Effector CD4-positive, alpha-beta T cell (primary cell): ENCODE measurements at places on chromosomes 6 and 20.

DNA sequence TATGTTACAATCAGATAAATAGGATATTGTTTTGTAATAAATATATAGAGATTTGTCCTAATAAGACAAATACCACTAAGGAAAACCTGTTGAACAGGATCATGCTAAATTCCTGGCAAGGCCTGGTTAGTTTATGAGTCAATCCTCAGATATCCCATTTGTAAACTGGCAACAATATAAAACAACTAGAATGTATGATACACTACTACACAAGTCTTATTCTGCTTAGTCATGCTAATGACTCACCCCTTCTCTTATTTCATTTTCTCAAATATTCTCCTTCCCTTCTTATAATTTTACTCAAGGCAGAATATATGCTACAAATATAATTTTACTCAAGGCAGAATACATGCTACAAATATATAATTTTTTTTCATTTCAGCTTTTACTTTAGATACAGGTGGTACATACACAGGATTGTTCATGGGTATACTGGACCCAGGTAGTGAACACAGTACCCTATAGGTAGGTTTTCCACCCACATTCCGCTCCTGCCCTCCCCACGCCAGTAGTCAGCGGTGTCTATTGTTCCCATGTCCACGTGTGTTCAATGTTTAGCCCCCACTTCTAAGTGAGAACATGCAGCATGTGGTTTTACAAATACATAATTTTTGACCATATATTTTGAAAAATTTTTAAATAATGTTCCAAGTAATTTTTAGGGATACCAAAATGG lies 6.3 kb downstream of the OSER1 start:
- DNase-seq = no peak

DNA sequence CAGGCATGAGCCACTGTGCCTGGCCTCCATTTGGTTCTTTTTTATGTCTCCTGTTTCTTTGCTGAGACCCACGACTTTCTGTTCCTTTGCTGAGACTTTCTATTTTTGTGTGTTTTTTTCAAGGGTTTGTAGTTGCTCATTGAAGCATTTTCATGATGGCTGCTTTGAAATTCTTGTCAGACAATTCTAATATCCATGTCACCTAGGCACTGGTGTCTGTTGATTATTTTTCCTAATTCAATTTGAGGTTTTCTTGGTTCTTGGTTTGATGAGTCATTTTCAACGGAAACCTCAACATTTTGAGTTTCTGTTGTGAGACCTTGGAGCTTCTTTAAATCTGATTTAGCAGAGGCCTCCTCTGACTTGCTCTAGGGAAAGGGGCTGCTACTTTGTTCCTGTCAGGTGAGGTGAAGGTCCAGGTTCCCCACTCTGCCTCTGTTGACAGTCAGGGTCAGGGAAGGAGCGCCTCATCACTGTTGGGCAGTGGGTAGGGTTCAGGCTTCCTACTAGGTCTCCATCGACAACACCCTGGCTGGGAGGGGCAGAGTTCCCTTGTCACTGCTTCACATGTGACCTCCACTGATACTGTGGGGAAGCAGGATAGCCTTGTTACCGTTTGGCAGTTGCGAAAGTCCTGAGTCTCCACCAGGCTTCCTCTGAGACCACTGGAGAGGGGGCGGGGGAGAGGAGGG lies 67.2 kb upstream of the RNF24 start:
- peak; percentile 7 for DNase-seq

GRCh38 chr6:142685852-142686506 lies 259.0 kb downstream of the HIVEP2 start:
- no peak for DNase-seq

GRCh38 chr6:22418714-22419113 lies 121.9 kb upstream of the PRL start:
- no peak for DNase-seq

- no peak for DNase-seq
These were observed 2.8 kb upstream of the TMEM30A start for GRCh38 chr6:75287424-75287823.

GRCh38 chr6:1821164-1821512 lies 211.4 kb downstream of the FOXC1 start:
- no peak for DNase-seq

DNA sequence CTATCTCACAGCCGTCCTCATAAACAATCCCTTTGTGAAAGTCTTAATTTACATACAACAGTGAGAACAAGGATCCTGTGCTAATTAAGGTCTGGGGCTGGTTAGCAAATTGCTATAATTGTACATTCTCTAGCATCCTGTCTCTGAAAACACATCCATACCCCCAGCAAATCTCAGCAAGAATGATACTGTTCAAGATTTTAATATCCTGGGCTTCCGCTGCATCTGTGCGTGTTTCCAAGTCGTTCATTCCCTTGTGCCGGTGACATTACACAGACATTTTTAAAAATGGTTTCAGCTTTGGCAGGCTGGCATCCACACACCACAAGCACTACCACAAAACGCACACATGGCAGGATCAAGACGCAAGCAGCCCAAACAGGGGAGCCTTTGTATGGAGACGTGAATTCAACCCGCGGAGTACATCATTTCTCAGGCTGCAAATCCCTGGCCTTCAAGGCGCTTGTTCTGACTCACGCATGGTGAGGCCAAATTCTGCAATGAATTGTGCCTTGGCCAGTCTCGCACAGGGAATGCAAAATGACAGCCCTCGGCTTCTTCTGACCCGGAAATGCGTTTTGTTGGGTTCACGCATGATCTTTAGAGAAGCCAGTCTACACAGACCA lies 20.3 kb downstream of the ZMYND8 start:
- no peak for DNase-seq

DNA sequence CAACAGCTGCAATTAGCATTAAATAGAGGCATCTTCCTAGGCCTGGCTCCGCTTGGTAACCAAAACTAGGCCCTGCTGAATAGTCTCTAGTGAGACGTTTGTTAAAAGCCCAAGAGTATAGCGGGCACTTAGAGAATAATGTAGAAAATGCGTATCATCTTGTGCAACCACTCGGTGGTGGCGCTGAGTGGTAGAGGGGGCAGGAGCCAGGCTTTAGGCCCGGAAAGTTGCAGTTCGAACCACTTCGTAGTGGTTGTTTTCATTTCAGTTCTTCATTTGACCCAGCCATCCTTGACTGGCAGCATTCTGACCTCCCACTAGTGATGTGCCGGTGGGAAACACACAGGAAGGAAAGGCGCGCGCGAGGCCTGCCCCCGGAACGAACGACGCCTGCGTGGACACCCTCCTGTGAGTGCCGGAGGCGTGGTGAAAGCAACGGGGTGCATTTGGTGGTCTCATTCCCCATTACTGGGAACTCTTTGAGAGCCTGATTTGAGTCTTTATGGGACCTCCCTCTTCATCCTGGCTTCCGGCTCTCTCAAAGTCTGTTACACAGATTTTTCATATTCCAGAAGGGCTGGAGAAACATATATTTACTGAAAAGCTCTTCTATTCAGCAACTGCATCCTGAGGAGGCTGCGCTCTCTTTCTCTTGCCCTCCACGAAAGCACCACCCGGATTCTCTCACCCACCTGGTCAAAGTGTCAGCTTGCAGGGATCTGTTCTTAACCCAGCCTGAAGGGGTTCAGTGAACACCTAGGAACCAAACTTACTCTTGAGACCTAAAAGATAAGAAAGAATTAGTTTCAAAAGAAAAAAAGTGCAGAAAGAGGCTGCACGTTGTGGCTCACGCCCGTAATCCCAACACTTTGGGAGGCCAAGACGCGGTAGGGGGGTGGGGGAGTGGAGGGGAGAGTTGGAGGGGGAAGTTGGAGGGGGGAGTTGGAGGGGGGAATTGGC lies 18.2 kb downstream of the GPX5 start:
- no peak for DNase-seq

GRCh38 chr20:36462440-36463211 lies 78.7 kb upstream of the MYL9 start:
- DNase-seq = no peak

- DNase-seq = no peak
These were observed 113.8 kb downstream of the TAF4 start for GRCh38 chr20:61951695-61952533.

DNA sequence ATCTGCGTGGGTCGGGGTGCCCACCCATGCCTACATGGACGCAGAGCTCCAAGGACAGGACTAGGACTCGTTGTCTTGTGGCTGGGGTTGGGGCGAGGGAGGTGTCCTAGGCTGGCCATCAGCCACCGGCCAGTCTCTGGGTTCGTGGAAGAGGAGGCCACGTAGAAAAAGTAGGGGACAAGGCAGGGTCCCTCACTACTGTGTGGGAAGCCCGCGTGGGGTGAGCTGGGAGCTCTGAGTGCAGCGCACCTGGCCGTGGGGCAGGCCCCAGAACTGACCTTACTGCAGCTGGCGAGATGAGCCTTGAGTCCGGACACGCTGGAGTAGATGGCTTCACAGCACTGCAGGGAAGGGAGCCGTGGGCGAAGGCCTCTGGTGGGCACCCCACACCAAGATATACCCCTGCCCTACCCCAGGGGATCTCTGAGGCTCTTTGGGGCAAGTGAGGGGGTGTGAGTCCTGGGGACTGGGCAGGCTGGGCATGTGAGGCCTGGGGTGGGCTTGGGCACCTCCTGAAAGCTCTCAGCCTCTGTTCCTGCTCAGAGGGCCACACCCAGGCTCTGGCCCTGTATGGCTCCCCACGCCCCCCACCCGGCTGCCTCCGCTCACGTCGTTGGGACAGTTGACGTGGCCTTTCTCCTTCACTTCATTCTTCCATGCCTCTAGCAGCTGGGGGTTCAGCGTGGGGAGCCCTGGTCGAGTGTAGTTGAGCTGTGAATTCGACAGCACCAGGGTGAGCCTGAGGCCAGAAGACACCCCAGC lies 5.6 kb upstream of the UCKL1 start:
- no peak for DNase-seq

- DNase-seq = no peak
These were observed 17.0 kb upstream of the CST3 start for GRCh38 chr20:23654717-23655116.

DNA sequence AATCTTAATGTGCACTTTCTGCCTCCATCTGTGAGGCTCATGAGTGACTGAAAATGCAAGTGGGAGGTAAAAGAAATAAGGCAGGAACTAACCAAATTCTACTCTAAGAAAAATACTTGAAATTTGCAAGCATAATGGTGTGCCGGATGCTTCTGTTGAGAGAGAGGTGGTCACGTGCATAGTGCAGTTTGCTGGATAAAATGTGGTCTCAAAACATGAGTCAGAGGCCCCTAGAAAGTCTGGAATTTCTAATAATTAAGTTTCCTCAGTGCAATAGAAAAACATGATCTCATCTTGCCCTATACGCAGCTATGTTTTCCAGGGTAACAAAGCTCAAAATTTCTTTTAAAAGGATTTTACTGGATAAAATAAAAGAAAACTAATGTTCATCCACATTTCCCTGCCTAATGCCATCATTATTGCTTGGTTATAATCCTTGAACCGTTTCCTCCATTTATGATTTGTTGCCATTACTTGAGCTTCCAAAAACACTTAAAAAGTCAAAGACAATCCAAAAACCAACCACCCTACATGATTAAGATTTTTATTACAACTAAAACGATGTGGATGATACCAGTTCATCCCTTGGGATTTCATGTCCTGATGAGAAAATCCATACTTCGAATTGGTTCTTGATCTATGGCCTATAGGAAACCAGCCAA lies 351.7 kb upstream of the ARID1B start:
- no peak for DNase-seq

GRCh38 chr20:17960927-17961586 lies 7.5 kb downstream of the SNX5 start:
- no peak for DNase-seq

DNA sequence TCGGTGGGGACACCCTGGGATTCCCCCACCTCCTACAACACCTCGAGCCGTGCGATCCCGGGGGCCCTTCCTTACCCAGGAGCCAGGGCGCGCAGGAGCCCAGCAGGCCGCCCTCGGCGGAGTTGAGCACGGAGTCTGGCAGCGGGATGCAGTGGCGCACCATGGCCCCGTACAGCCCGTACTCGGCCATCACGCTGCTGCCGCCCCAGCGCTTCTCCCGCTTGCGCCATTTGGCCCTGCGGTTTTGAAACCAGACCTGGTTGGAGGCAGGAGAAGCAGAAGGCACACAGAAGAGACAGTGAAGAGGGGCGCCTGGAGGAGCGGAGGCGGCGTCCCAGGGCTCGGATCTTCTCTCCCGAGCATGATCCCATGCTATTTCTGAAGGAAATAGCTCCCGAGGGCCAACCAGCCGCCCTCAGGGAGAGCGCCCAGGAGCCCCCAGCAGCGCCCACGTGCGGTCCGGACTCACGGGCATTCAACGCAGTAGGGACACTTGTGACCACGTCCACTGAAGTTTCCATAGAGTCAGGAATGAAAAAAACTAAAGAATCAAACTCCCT lies 4.3 kb downstream of the VSX1 start:
- no peak for DNase-seq

DNA sequence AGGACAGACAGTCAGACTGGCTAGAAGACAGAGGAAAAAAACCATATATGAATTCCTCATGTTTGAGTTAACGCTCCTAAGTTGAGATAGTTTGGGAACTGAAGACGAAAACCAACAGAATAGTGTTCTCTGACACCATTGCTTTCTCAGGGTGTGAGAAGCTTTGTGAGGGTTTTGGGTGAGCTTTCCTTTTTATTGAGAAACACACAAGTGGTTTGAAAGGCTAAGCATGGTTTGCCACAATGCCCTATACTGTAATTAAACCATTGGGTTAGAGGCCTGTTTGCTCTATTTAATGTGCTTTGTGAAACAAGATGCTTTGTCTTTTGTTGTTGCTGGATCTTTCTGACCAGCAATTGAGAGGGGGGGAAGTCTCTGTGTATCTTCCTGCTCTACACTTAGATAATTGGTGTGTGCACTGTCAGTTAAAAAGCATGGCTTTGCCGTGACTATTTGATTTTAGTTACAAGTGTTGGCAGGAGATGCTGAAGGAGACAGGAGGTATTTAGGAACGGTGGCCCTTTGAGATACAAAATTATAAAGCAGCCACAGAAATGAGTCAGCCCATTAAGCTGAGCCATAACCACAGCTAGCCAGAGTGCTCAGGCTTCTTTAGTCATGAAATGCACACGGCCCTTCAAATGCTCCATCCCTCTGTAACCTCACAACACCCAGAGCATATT lies 273.0 kb upstream of the PREP start:
- DNase-seq = no peak

DNA sequence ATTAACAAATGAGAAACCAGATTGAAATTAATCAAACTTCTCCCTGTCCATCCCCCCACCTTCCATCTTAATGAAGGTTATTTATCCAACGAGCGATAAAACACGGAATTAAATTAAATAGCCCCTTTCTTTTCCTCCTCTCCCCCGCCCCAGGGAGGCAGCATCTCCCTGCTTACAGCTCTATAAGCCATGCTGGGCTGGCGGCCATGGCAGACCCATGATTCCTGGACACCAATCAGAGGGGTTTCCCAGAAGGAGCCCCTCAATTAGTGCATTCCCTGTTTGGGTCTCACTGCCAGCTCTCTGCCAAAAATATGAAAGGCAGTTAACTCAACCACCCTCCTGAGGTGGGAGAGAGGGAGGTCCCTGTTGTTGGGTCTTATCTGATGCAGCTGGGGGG lies 33.8 kb downstream of the GRM4 start:
- no peak for DNase-seq
